CD4-positive, alpha-beta T cell treated with Interleukin-6 for 4 hours (primary cell): ENCODE measurements at places on chromosomes 13 and 19.

DNA sequence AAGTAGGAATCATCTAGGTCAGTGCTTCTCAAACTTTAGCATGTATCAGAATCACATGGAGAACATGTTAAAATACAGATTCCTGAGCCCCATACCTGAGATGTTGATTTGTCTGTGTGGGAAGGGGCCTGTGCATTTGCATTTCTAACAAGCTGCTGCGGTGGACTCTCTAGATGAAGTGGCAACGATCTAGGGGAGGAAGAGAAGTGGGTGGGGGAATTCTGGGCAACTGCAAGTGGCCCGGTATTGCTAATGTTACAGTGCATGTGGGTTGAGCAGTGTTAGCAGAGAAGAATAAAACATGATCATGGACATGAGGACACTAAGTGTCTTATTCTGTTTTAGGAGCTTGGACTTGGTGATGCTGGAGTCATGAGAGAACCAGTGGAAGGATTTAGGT lies 329.0 kb downstream of the OLFM4 start:
- DNase-seq: no peak

DNA sequence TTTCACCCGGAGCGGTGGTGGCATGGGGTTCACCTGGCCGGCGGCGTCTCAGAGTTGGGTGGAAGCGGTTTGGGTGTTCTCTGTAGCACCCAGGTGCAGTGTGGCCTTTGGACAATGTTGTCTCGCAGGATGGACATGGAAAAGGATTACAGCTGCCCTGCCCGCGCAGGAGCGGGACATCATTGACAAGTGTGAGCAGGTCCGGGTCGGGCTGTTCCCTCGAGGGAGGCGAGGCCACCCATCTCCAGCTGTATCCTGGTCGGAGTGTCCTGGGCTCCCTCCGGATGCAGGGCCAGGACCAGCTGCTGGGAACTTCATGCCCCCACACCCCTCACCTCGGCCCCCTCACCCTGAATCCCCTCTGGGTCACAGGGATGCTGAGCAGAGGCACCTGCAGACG lies 7.8 kb upstream of the ZNF14 start:
- DNase-seq: no peak

GRCh38 chr13:93951108-93951507 lies 528.4 kb downstream of the DCT start:
- DNase-seq: no peak

DNA sequence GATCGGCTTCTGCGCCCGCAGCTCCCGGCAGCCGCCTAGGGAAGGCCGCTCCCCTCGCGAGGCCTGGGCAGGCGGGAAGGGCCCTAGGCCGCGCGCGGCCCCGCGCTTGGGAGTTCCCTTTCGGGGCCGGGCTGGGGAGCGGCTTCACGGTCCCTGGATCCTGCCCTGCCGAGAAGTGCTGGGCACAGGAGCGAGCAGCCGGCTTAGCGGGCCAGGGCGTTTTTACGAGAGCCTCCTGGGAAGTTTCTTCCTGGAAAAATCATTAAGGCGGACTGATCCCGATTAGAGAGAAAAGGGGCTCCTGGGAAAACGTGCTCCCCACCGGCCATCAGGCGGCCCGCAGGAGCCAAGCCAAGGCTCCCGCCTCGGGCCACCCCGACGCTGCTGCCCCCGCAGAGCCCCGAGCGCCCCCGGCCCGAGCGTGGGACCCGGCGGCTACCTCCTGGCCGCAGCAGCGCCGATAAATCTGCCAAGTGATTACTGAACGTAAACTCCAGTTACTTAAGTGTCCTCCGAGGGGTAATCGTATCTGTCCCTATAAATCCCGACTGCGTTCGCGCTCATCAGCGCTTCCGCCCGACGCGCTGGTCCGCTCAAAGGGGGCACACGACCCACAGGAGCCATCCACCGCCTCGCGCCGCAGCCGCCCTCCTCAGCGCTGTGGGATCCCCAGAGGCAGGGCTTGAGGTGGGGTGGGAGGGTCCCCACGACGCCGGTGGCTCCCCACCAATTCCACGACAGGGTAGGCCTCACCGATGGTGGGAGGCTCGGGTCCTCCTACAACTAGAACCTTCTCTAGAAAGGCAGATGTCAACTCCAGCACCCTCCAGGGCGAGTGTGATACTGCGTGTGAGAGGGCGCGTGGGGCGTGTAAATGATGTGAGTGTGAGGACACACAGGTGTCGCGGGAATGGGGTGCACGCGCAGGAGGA lies 2.8 kb downstream of the ZIC5 start:
- no peak for DNase-seq

DNA sequence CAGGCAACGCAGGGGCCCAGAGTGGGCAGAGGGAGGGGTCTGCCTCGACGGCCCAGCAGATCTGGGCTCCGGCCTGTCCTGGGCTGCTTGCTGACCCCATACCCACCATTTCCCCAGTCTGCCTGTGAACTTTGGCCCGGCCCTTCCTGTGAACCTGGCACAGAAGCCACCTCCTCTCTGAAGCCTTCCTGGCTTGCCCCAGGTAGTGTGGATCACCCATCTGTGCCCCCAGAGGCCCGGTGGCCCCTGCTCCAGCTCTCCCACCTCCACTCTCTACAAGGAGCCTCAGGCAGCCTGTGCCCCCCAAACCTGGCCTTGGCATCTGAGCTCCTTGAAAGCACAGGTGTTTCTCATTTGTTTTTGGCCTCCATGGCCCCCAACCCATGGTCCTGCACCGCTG lies 15.7 kb downstream of the PLEKHF1 start:
- no peak for DNase-seq
